Osteocyte (in vitro differentiated cells): ENCODE measurements at places on chromosomes 4 and X. TPM values are rescaled to one million over a fixed set of nuclear protein-coding genes. Genes with fewer than 3 reads are reported as not detected.

DNA sequence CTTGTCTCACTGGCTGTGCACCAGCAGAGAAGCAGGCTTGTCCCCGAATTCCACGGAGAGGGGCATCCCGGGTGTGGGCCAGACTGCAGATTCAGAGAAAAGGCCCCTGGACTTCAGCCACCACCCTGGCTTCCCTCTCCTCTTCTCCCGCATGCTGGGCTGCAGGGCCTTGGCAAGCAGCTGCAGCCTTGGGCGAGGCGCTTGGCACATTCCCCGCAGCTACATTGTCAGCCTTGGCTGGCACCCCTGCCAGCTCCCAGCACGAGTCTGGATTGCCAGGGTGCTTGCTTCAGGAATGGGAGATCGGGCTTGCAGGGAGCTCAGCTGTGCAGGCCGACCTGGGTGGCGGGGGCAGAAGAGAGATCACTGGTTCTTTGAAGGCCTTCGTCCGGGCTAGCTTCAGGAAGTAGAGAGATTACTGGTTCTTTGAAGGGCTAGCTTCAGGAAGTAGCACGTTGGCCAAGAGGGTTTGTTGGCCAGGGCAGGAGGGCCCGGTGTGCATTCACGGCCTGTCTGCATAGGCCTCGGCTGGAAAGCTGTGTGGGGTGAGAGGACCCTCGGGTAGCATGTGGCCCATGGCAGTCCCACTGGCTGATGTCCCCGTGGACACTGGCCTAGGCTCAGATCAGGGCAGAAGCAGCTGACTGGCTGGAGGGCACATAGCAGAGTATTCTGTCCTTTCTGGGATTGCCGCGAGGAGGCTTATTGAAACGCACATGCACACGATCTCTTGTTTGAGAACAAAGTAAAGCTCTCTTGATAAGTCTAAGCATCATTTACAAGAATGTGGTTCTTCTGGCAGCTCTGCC lies 2.7 kb downstream of the ABCD1 start:
- no peaks in the 10 kb centered on the region for H3K27me3 ChIP-seq
- no peak for DNase-seq
- H3K4me1 ChIP-seq: peaks cover 29% of the 10 kb centered on the region
- H3K36me3 ChIP-seq: peaks cover 14% of the 10 kb centered on the region

GRCh38 chrX:96224279-96224678 lies 460.4 kb upstream of the DIAPH2 start:
- H3K4me3 ChIP-seq: no peak overlapping the region
- no peaks in the 10 kb centered on the region for H3K4me1 ChIP-seq
- H3K27me3 ChIP-seq: no peaks in the 10 kb centered on the region
- no peak for DNase-seq
- no peak overlapping the region for H3K27ac ChIP-seq
- H3K36me3 ChIP-seq: no peaks in the 10 kb centered on the region

GRCh38 chr4:98778206-98778605 lies 119.8 kb upstream of the TSPAN5 start:
- peaks cover 5% of the 10 kb centered on the region for H3K4me1 ChIP-seq
- H3K4me3 ChIP-seq: no peak overlapping the region
- peaks cover 6% of the 10 kb centered on the region for H3K27me3 ChIP-seq
- H3K27ac ChIP-seq: no peak overlapping the region
- H3K36me3 ChIP-seq: no peaks in the 10 kb centered on the region

The MAGEA12 gene
- total RNA-seq: not detected in 2 replicates

- H3K4me3 ChIP-seq: no peak overlapping the region
- DNase-seq: no peak
- H3K27me3 ChIP-seq: peaks cover 11% of the 10 kb centered on the region
- no peak overlapping the region for H3K27ac ChIP-seq
These were observed 31.4 kb upstream of the PITX2 start for GRCh38 chr4:110654254-110654635.

The WDR44 gene
- 29.4 and 31.1 TPM in 2 replicates for total RNA-seq

GRCh38 chr4:112510291-112511092 lies 5.5 kb downstream of the NEUROG2 start:
- DNase-seq: no peak
- H3K36me3 ChIP-seq: peaks cover 4% of the 10 kb centered on the region
- H3K27me3 ChIP-seq: peaks cover 87% of the 10 kb centered on the region

The ATP2B3 gene
- total RNA-seq: 0.21 and 0.39 TPM in 2 replicates

The BEND2 gene
- total RNA-seq: not detected in 2 replicates

DNA sequence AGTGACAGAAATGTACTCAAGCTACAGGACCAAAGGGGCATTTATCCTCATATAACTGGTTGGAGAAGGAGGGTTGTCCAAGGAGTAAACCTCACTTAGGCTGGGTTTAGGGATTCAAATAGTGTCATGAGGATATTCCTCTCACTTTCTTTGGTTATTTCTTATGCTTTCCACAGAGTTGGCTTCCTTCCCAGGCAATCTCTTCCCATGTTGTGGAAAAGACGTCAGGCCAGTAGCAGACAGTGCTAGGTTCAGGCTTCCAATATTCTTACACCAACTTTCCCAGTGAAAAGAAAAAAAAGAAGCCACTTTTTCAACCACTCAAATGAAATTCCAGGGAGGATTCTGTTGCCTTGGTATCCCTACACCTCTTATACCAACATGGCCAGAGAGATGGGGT lies 653.0 kb downstream of the C4orf33 start:
- no peaks in the 10 kb centered on the region for H3K36me3 ChIP-seq
- H3K4me1 ChIP-seq: no peaks in the 10 kb centered on the region
- no peak for DNase-seq
- no peak overlapping the region for H3K27ac ChIP-seq

DNA sequence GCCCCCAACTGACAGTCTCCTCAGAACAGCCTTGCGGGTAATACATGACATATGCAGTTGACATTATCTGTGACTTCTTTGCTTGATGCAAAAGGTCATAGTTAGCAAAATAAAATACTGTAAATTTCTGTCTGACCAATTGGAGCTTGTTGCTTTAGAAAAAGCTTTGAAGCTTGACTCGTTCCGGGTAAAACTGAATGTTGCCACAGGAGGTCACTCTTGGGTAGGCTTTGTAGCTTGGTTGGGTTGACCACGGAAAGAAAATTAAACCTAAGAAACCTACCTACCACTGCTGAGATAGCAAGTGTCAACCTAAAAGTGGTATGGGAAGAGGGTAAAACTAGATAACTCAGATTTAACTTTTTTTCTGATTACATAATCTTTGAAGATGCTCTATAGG lies 23.2 kb downstream of the PRPS2 start:
- H3K27me3 ChIP-seq: no peaks in the 10 kb centered on the region
- H3K4me3 ChIP-seq: no peak overlapping the region
- H3K27ac ChIP-seq: no peak overlapping the region
- DNase-seq: no peak
- no peaks in the 10 kb centered on the region for H3K36me3 ChIP-seq
- H3K4me1 ChIP-seq: no peaks in the 10 kb centered on the region

DNA sequence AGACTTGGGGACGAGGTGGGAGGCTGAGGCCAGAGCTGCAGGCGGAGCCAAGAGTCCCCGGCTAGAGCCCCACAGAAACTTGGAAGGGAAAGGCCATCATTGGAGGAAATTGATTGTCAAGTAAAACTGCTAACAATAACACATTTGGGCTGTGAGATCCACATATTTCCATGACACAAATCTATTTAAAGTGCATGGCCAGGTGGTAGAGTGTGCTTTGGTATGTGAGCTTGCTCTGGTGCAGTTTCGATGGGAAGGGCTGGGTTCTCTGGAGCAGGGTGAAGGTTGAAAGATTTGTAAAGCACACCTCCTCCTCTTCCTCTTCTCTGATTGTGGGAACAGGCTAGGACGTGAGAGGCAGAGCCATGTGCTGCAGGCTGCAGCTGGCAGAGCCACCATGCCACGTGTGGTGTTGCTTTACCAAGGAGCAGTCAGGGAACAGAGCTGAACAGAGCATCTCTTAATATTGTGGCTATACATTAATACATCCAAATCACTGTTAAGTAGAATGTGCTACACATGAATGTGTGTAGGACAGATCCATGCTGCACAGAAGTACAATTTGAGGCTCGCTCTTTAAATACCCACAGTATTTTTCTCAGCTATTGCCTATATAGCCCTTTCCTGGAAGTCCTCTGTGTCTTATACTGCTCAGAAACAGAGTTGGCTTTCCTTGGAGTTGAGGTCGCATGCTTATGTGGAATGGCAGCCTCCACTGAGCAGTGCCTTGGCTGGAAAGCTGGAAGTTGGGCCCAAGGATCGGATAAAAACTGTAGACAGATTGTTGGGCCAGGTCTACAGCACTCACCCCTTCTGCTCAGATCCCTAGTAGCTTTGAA lies 37.7 kb downstream of the FHDC1 start:
- H3K4me3 ChIP-seq: no peak overlapping the region
- no peaks in the 10 kb centered on the region for H3K27me3 ChIP-seq
- peaks cover 50% of the 10 kb centered on the region for H3K4me1 ChIP-seq
- H3K27ac ChIP-seq: peak overlapping the region; percentile 93
- peaks cover 51% of the 10 kb centered on the region for H3K36me3 ChIP-seq

The GAGE13 gene
- not detected in 2 replicates for total RNA-seq

DNA sequence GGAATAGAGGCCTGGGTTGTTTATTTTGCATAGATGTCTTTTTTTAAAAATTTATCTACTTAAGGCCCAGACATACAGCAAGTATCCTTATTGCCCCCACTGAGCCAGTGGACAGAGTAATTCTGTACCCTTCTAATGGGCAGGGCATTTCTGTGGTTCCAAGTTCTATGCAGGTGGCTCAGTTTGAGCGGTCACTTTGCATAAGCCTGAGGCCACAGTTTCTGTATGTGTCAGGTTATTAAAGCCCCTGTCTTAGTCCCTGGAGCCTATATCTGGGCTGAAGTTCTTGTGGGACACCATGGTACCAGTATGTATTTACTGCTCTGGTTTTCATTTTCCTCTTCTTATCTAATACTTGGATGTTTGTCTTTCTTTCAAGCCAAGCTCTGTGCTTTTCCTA lies 168.8 kb downstream of the MID1IP1 start:
- no peak overlapping the region for H3K4me3 ChIP-seq
- no peak overlapping the region for H3K27ac ChIP-seq
- H3K27me3 ChIP-seq: peaks cover 5% of the 10 kb centered on the region
- no peak for DNase-seq
- no peaks in the 10 kb centered on the region for H3K36me3 ChIP-seq

GRCh38 chr4:184250795-184251669 lies 33.4 kb upstream of the ENPP6 start:
- no peaks in the 10 kb centered on the region for H3K4me1 ChIP-seq
- DNase-seq: peak; percentile 66
- no peak overlapping the region for H3K27ac ChIP-seq
- H3K27me3 ChIP-seq: peaks cover 8% of the 10 kb centered on the region

DNA sequence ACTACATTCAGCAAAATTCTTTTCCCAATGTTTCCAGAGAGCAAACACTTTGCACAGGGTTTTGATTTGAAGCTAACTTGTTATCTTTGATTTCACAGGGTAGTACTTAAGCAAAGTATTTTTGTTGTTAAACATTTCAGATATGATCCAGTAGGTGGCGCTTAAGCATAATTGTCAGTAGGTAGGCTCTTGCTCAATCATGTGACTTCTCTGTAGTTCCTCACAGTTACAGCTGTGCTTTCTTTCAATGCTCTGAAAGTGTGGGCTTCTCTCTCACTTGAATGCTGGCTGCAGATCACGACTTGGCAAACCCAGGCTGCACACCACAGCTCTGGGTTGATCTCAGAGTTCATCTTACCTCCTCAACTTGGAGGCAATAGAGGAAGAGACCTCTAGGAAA lies 1016.5 kb downstream of the SH3BGRL start:
- H3K36me3 ChIP-seq: no peaks in the 10 kb centered on the region
- no peak overlapping the region for H3K4me3 ChIP-seq
- no peaks in the 10 kb centered on the region for H3K27me3 ChIP-seq
- H3K4me1 ChIP-seq: no peaks in the 10 kb centered on the region
- no peak for DNase-seq

The DUSP21 gene
- not detected in 2 replicates for total RNA-seq

GRCh38 chr4:92789741-92790140 lies 486.0 kb downstream of the GRID2 start:
- DNase-seq: no peak
- H3K4me3 ChIP-seq: no peak overlapping the region
- H3K27ac ChIP-seq: no peak overlapping the region
- H3K36me3 ChIP-seq: no peaks in the 10 kb centered on the region
- H3K4me1 ChIP-seq: no peaks in the 10 kb centered on the region

The PAGE1 gene
- total RNA-seq: not detected in 2 replicates

- peaks cover 7% of the 10 kb centered on the region for H3K36me3 ChIP-seq
- H3K4me3 ChIP-seq: no peak overlapping the region
- DNase-seq: peak; percentile 75
- peaks cover 47% of the 10 kb centered on the region for H3K4me1 ChIP-seq
- no peaks in the 10 kb centered on the region for H3K27me3 ChIP-seq
- peak overlapping the region; percentile 18 for H3K27ac ChIP-seq
These were observed 5.8 kb downstream of the MAEA start for GRCh38 chr4:1295405-1296055.

GRCh38 chr4:2671267-2671895 lies 84.8 kb downstream of the TNIP2 start:
- no peak overlapping the region for H3K4me3 ChIP-seq
- DNase-seq: peak; percentile 56
- peaks cover 36% of the 10 kb centered on the region for H3K4me1 ChIP-seq
- H3K27me3 ChIP-seq: no peaks in the 10 kb centered on the region
- H3K36me3 ChIP-seq: peaks cover 43% of the 10 kb centered on the region

GRCh38 chr4:8304827-8305695 lies 35.5 kb downstream of the HTRA3 start:
- H3K4me1 ChIP-seq: peaks cover 23% of the 10 kb centered on the region
- no peak overlapping the region for H3K4me3 ChIP-seq
- H3K27ac ChIP-seq: no peak overlapping the region
- peaks cover 13% of the 10 kb centered on the region for H3K27me3 ChIP-seq

The EIF4E gene
- total RNA-seq: 60.6 and 64.6 TPM in 2 replicates

The NDNF gene
- total RNA-seq: 0.24 TPM in 1 of 2 replicates, not detected in the other

- DNase-seq: no peak
- H3K4me3 ChIP-seq: no peak overlapping the region
- H3K27me3 ChIP-seq: no peaks in the 10 kb centered on the region
- no peak overlapping the region for H3K27ac ChIP-seq
- peaks cover 2% of the 10 kb centered on the region for H3K4me1 ChIP-seq
- no peaks in the 10 kb centered on the region for H3K36me3 ChIP-seq
These were observed 26.5 kb downstream of the GPR143 start for GRCh38 chrX:9739130-9739529.

GRCh38 chr4:98939892-98940298 lies 11.0 kb upstream of the EIF4E start:
- DNase-seq: no peak
- no peaks in the 10 kb centered on the region for H3K36me3 ChIP-seq
- no peak overlapping the region for H3K27ac ChIP-seq
- H3K4me1 ChIP-seq: peaks cover 2% of the 10 kb centered on the region

The IL2 gene
- not detected in 2 replicates for total RNA-seq

The USP26 gene
- total RNA-seq: not detected in 2 replicates

The USP17L15 gene
- not detected in 2 replicates for total RNA-seq

- H3K4me1 ChIP-seq: peaks cover 3% of the 10 kb centered on the region
- H3K36me3 ChIP-seq: peaks cover 20% of the 10 kb centered on the region
- no peak overlapping the region for H3K27ac ChIP-seq
- no peak overlapping the region for H3K4me3 ChIP-seq
- H3K27me3 ChIP-seq: no peaks in the 10 kb centered on the region
- DNase-seq: no peak
These were observed 97.2 kb upstream of the STS start for GRCh38 chrX:7050271-7050670.

DNA sequence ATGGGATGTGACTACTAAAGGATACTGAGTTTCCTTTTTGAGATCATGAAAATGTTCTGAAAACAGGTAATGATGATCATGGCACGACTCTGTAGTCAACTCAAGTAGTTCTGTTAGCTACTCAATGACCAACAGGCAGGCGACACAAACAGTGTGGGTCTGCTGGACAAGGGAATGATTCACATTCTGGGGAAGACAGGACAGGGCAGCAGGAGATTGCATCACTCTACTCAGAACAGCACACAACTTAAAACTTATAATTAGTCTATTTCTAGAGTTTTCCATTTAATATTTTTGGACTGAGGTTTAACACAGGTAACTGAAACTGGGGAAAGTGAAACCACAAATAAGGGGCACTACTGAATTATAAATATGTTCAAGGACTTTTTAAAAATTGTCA lies 365.2 kb downstream of the PRDM5 start:
- DNase-seq: no peak
- no peaks in the 10 kb centered on the region for H3K36me3 ChIP-seq
- H3K4me1 ChIP-seq: peaks cover 8% of the 10 kb centered on the region
- H3K27me3 ChIP-seq: no peaks in the 10 kb centered on the region
